ENCODE measurements at places on chromosomes 3 and 15. TPM values are rescaled to one million over a fixed set of nuclear protein-coding genes. Genes with fewer than 3 reads are reported as not detected.

DNA sequence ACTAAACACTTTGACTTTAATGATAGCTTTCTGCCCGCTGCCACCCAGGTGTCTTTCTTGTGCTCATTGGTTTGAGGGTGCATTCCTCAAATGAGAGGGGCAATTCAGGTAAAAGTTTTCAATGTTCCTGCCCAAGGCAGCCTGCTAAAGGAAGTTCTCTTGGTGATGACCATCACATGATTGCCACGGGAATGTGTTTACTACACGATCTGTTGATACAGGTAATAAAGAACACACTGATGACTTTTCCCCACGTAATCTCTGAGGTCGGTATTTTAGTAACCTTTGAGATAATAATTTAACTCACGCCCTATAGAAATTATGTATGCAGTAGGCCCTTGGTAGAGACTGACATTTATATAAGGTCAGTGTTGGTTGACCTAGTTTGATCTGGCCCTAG lies 39.3 kb downstream of the FNDC3B start:
- no peak for DNase-seq

GRCh38 chr3:188508454-188508853 lies 354.5 kb downstream of the LPP start:
- no peak for DNase-seq

DNA sequence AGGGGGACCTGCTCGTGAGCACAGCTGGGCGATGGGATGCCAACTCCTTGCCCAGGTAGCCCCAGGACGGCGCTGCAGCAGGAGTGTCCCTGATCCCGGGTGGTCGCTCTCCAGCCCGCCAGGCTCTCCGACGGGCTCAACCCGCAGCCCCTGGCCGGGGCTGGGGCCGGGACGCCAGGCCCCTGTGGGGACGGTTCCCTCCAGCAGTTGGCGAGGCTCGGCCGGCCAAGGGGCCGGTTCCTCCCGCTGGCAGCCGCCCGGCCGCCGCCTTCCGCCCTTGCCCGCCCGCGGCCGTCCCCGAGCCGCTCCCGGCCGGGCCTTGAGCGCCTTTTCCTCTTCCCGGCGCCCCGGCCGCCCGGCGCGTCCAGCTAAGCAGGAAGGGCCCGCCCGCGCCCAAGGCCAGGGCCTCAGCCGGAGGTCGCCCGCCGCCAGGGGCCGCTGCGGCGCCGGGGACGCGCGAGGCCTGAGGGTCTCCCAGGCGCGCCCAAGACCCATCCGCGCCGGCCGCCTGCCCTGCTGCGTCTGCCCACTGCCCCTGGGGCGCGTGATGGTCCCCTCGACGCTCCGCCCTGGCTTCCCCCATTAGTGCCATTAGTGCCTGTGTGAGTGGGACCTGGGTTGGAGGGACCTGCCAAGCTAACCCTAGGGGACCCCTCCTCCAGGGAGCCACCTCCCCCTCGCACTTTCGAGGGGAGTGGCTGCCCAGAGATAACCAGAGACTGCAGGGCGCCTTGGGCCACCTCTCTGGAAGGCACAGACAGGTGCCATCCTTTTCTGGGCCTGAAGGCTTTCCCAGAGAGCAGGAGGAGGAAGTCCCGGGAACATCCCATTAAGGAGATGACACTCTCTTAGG lies 106.4 kb downstream of the FBLN2 start:
- peak; percentile 41 for DNase-seq

Gene TNNC1
- 0.51 TPM for total RNA-seq

- DNase-seq = no peak
These were observed 169.6 kb downstream of the B3GALNT1 start for GRCh38 chr3:160935413-160936095.

DNA sequence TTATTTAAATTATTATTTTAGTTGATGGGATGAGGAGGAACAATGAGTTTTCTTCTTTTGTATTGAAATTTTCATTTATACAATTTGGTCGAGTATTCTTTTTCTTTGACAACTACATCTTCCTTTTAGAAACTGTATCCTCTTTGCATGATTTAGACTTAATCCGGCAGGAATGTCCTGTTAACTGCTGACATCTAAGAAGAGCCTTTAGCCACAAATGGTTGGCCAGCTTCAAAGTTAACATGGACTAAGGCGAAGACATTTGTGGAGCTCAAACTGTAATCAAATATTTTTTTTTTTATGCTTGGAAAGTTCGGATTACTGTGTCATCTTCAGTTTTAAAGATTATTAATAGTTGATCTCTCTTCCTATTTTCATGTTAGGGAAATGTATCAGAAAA lies 43.2 kb downstream of the RIOX2 start:
- DNase-seq = no peak

- no peak for DNase-seq
These were observed 31.2 kb downstream of the PRR23E start for GRCh38 chr3:127224118-127224517.

Gene MTHFS
- total RNA-seq = 21.6 TPM

DNA sequence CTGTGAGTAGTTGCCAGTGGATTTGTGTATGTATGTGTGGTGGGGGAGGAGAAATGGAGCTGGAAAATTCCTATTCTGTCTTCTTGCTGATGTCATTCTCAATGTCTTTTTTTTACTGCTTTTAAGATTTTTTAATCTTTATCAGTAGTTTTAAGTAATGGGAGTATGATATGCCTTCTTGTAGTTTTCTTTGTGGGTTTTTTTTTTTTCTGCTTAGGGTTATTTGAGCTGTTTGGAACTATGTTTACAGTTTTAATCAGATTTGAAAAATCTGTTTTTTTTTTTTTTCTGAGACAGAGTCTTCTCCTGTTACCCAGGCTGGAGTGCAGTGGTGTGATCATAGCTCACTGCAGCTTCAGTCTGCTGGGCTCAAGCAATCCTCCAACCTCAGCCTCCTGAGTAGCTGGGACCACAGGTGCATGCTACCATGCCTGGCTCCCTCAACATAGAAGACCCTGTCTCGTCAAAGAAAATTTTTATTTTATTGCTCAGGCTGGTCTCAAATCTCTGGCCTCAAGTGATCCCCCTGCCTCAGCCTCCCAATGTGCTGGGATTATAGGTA lies 37.1 kb downstream of the RPL39L start:
- no peak for DNase-seq

Gene FES
- total RNA-seq = 23.4 TPM

- DNase-seq = peak; percentile 67
These were observed 164.3 kb downstream of the FNDC3B start for GRCh38 chr3:172203522-172204258.

GRCh38 chr3:13262493-13263211 lies 157.5 kb downstream of the NUP210 start:
- no peak for DNase-seq

DNA sequence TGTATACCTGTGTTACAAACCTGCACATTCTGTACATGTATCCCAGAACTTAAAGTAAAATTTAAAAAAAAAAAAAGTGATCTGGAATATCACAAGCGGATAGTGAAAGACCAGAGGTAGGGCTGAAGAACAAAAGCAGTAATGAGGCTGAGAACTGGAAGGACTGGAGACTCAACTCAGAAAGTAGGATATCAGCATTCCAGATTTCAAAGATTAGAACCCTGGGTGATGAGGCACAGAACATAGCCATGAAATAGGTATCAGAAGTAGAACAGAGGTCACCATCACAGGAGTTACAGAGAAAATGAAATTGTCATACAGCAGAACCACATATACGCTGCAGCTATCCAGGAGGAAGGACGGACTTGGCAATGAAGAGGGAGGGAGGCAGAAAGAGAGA lies 56.1 kb downstream of the ACAP2 start:
- DNase-seq = no peak

Gene RPP25
- total RNA-seq = 0.50 TPM

DNA sequence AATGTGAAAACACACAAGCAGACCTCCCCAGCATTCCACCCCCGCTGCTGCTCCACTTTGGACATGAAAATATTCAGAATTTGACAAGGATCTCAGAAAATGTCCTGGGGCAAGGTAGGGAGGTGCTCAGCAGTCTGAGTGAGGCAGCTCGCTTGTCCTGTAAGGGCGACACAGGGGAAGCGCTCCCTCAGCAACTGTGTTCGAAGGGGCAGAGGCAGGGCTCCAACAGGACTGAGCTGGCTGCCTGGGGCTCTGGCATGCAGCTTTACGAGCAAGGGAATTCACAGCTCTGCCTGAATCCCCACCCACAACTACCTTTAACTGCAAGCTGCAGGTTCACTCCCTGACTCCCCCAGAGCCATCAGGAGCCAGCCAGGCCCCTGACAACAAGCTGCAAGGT lies 287.0 kb upstream of the LYSMD4 start:
- no peak for DNase-seq

Gene DZIP1L
- 16.9 TPM for total RNA-seq

GRCh38 chr15:47908950-47909670 lies 191.8 kb downstream of the SEMA6D start:
- DNase-seq = no peak

Gene PTH1R
- 4.3 TPM for total RNA-seq

Gene CMTM7
- total RNA-seq = 3.3 TPM

Gene COL6A5
- under 0.01 TPM for total RNA-seq

GRCh38 chr3:171704814-171705213 lies 105.5 kb downstream of the PLD1 start:
- DNase-seq = no peak

DNA sequence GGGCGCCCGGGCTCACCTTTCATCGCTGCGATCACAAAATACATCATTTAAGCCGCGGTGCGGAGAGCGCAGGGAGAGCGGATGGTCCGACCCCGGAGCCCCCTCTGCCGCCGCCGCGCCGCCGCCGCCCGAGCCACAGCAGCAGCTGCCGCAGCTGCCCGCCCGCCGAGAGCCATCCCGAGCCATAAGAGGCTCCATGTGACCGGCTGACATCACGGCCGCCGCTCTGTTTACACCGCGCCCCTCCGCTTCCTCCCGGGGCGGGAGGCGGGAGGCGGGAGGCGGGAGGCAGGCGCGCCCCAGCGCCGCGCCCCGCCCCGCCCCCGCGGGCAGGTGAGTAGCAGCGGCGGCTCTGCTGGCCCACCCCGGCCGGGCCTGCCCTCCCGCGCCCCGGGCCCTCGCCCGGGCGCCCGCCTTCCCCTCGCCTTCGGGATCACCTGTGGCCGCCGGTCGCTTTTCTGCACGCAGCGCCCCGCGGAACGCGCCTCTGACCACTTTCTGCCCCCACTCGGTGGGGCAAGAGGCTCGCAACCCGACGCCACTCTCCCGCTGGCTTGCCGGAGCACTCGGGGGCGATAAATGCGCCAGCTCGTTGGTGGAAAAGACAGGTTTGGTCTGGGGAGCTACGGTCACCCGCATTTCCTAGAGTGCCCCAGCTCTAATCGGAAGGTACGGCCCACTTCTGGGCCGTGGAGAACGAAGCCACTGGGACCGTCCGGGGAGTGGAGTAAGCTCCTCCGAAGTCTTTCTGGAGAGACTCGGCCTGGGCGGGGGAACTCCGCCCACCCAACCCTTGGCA lies 113.6 kb upstream of the ICE2 start:
- peak; percentile 60 for DNase-seq

DNA sequence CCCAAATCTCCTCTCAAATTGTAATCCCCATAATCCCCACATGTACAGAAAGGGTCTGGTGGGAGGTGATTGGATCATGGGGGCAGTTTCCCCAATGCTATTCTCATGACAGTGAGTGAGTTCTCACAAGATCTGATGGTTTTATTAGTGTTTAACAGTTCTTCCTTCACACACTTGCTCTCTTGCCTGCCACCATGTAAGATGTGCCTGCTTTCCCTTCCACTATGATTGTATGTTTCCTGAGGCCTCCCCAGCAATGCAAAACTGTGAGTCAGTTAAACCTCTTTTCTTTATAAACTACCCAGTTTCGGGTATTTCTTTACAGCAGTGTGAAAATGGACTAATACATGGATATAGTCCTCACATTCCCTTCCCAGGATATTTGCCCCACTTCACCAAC lies 126.7 kb upstream of the SPATA12 start:
- DNase-seq = no peak

Gene PLD1
- total RNA-seq = 8.2 TPM

- no peak for DNase-seq
These were observed 61.4 kb downstream of the CHRNA7 start for GRCh38 chr15:32091505-32092380.

DNA sequence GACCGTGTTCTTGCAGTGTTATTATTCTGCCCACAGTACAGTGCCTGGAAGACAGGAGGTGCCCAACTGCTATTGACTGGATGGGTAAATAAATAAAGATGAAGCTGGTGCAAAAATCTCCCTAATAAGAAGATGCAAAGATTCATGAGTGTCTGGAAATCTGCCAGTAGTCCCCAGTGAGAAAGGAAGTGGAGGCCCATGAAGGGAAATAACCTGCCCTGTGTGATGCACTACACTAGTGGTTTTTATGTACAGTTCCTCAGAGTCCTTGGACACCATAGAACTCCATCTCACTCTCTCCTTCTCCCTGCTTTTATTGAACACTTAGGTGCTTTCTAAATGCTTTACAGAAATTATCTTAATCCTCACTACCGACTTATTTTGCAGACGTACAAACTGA lies 8.3 kb upstream of the SUCLG2 start:
- no peak for DNase-seq

- no peak for DNase-seq
These were observed at the start of gene PIGZ for GRCh38 chr3:196968233-196969133. PIGZ (minus strand) TSS chr3:196968833; CDS start chr3:196952031, 16,802 bp downstream.

GRCh38 chr3:123618768-123619484 lies 34.1 kb upstream of the HACD2 start:
- DNase-seq = peak; percentile 94

GRCh38 chr3:99872923-99873254 lies 55.2 kb downstream of the CMSS1 start:
- DNase-seq = peak; percentile 43

Gene CCRL2
- total RNA-seq = 0.26 TPM
